Activated CD4-positive, alpha-beta T cell treated with anti-CD3 and anti-CD28 coated beads for 36 hours (primary cell): ENCODE measurements at places on chromosomes 4 and X.

GRCh38 chrX:685120-686032, 54.8 kb downstream of the SHOX start:
- no peak for DNase-seq

DNA sequence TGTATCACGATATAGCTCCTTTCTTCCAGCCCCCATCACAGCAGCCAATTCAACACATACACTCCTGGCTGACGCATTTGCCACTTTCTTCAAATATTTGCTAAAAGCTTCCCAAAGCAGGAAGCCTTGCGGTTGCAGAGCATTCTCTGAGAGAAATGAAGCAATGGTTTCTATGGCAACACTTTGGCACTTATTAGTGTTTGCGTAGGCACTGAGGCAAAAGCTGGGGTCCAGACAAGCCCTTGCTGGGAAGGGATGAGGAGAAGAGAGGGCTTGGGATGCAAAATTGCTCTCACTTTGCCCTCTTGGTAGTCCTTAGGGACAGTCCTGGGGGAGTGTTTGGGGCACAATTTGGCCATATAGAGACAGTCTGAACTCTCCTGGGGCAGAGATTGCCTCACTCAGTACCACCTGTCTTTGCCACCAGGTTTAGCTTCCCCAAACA, 55.0 kb upstream of the PAK3 start:
- peak; percentile 5 for DNase-seq

DNA sequence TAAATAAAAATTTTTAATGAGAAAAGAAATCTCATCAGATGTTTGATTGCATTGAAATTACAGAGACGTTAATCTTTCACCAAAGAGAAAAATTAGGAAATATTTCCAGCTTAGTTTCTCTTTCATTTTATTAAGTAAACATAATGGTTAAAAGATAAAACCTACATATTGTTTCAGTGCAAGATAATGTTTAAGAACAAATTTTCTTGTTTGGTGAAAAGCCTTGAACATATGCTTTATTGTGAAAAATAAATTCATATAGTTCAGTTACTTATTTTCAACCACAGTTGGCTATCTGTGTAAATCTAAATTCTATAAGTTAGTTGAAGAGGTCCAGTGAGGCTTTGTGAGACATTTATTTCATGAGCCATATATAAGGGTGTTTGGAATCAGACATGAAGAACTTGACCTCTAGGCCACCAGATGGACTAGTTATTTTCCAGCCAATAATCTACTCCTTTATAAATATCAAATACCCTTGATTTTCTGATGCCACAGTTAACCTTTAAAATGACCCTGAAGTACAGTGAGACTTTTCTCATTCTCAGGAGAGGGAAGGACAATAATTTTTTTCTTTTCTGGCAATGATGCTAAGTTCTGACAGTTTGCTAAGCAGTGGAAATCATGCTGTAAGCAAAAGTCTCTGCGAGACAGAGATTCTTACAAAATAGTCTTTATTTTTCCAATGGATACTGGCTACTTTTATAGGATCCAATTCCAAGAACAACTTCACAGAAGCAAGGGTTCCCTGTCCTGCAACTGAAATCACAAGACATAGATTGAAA, 2.5 kb downstream of the ARSJ start:
- no peak for DNase-seq

GRCh38 chr4:100796332-100796731, 278.5 kb upstream of the EMCN start:
- DNase-seq = no peak

DNA sequence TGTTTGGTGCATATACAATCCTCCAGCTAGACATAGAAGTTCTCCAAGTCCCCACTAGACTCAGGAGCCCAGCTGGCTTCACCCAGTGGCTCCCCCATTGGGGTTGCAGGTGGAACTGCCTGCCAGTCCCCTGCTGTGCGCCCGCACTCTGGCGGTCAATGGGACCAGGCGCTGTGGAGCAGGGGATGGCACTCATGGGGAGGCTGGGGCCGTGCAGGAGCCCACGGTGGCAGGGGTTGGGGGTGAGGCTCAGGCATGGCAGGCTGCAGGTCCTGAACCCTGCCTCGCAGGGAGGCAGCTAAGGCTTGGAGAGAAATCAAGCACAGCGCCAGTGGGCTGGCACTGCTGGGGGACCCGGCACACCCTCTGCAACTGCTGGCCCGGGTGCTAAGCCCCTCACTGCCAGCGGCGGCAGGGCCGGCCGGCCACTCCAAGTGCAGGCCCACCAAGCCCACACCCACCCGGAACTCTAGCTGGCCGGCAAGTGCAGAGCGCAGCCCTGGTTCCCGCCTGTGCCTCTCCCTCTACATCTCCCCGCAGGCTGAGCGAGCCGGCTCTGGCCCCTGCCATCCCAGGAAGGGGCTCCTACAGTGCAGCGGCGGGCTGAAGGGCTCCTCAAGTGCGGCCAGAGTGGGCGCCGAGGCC, 12.7 kb upstream of the TMPRSS11D start:
- DNase-seq = no peak

GRCh38 chrX:128975745-128976144, 547.5 kb downstream of the SMARCA1 start:
- peak; percentile 42 for DNase-seq

DNA sequence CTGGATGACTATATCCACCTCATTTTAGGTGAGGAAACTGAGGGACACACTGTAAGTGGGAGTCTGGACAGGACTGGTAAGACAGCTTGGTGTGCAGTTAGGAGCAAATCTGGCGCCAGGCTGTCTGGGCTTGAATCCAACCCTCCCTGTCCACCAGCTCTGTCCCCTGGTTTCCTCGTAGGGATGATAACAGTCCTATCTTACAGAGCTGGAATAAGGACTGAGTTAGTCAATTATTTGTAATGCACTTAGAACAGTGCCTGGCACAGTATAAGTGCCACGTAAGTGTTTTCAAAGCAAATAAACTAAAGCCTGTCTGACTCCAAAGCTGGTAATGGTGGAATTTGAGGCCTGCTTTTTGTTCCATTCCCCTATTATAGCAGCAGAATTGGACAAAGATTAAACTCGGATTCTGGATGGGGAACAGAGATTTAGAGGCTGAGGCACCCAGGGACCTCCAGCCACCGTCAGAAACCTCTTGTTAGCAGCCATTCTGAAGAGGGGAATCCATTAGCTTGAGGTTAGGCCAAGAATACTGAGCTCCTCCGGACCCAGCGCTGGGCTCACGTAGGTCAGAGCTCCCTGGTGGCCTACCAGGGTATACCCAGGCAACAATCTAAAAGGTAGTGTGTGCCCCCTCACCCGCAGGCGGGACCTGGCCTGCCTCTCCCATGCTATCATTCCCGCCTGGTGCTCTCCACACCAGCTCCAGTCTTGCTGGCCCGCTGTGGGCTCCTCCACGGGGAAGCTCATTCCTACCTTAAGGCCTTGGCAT, 102.1 kb downstream of the UCHL1 start:
- DNase-seq = no peak

GRCh38 chr4:173074501-173074946, 94.1 kb upstream of the GALNT7 start:
- DNase-seq = no peak

DNA sequence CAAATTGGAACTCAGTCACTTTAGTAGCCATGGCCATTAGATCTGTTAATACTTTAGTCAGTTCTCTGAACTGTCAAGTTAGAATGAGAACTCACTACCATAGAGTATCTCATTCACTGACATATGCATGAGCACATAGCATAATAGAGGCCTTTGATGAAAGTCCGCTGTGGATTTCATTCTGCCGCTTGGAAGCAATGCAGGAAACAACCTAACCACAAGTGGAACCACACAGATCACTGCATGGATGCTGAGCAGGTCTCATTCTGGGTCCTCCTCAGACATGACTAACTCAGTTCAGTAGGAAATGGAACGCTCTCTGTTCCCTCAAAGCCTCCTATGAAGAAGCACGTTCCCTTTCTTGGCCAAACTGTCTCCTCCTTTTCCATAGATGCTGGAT, 1624.8 kb upstream of the TENM3 start:
- DNase-seq = no peak

DNA sequence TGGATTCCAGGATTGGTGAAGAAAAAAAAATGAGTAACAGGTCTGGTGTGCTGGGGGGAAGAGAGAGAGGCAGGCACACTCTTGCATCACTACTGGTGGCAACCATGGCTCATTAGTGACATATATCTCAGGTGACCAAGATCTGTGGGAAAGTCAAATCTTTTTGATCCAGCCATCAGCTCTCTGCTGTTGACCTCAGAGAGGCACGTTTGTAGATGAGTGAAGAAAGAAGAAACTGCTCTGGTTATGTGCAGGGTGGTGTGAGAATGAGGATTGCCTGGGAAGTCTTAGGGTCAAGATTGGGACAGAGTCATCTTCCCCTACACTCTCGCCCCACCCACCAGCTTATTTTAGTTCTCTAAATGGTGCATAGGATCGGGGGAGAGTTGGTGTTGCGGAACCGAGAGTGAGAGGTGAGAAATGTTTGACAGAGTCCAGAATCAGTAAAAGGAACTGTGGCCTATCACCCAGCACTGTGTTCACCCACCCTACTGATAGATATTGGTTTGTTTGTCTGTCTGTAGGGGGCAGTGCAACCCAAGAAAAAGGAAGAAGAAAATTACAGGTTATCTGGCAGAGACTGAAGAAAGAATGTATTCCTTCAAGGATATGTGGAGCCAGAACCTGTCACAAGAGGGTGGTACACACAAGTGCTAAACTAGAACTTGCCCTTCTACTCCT, 21.9 kb downstream of the ARMCX6 start:
- DNase-seq = peak; percentile 26

- DNase-seq = no peak
Observed at GRCh38 chr4:72326692-72327632, 242.1 kb downstream of the ADAMTS3 start.

DNA sequence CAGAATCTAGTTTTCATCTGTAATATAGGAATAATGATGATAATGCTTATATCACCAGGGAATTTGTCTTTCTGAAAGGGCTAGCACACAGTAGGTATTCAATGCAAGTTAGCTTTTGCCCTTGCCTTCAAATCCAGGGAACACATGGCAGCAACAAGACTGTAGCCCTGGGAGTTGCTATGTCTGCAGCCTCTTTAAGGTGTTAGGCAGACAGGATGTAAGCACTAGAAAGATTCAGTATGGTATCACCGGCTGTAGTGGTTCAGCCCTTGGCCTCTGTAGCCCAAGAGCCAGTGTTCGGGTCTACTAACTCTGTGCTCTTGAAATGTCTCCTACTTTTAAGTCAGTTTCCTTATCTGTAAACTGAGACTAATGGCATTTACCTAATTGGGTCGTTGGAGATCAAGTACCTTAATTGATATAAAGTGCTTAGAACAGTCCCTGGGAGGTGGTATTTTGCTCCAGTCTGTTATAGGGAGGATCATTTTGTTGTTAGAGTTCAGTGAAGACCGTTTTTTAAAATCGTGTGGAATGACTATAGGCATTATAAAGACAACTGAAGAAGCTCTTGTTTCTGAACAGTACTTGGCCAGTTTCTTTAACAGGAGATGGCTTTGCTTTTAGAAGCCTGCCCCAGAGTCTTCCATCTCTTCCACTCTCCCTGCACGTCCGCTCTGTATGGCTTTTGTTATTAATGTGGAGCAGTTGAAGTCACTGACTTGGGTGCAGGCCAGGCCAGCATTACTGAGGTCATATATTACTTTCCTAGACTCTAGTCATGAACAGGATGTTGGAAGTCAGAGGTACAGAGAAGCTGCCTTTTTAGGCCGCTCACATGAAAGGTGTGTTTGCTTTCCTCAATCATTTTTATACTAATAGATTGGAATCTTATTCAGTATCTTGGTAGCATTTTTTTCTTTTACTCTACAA, 44.8 kb downstream of the GAB1 start:
- DNase-seq = no peak

DNA sequence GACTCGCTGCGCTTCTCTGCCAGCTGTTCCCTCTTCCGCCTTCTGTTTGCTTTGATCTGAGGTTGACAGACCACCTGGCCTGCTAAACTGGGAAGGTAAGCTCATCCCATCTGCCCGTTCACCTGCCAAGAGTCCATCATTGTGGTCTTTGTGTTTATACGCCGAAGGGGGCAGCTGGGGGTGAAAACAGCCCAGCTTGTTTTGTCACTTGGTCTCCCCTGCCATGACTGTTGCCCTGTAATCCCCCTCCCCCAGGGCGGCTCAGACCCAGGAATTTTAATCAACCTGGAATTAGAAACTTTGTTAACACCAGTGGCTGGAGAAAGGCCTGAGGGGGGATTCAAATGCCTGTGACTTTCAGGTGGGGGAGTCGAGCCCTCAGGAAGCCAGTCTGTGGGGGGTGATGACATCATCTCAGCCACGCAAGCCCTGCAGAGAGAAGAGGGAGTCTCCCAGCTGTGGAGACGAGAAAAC, 333.3 kb downstream of the BCOR start:
- no peak for DNase-seq

- DNase-seq = no peak
Observed at GRCh38 chr4:54882616-54883015, 224.9 kb downstream of the KIT start.

DNA sequence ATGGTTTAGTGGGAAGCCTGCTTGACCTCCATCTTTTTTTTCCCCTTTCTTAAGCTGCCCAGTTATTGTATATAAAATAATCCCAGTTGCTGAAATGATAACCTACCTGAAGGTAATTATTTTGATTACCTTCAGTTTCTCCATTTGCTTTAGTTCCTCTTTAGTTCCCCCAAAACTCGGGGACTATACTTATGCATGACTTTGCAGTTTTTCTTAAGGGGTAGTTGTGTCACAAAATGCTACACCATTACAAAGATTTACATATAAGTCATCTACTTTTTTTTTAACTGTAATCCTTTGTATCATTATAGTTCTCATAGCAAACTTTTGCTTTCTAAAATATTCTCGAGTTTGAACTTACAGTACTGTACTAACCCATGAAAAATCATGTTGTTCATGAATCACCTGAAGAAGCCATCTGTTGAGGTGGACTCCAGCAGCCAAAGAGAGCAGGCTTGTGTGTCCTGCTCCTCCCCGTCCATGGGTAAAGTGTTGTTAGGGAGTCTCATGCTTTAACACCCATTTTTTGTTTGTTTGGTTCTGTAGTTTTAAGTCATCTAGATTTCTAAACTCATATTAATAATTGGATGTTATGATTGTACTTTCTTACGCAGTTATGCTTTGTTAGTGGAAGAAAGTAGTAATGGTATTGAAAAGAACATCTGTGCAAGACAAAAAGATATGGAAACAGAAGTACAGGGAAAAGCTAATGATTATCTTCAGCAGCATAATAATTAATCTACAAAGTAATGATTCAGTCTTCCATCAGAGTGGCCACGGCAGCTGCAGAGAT, 34.6 kb downstream of the HADH start:
- no peak for DNase-seq

DNA sequence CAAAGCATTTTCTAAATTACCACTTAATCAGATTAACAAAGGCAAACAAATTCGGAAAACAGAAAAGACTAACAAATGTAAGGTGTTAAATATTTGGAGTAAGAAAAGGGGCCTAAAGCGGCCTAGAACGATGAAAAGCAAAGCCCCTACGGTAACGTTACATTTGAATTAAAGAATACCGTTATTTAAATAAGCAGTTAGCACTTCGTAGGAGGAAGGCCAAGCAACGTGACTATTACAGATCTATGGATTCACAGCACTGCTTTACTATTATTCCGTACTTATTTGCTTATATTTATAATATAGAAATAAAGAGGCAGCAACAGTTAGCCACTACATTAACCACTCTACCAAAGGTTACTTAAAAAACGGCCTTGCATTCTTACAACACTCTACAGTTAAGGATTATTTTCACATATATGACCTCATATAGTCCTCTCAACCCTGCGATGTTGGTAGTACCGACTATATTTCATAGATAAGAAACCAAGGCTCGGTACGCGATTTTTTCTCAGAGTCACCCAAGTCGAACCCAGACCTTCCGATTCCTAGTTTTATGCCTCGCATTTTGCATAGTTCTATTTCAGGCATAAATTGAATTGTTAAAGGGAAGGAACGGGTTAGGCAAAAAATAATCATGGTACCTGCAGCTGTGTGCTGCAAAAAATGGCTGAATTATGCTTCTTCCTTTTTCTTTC, 2.9 kb downstream of the KLHL15 start:
- no peak for DNase-seq

GRCh38 chr4:128596853-128597252, 212.6 kb upstream of the JADE1 start:
- DNase-seq = no peak
